Stimulated activated CD8-positive, alpha-beta memory T cell treated with anti-CD3 and anti-CD28 coated beads, Interleukin-15, amount 100 ng/mL, for 4 hours (primary cell): ENCODE measurements at places on chromosomes 7 and 10.

- DNase-seq, result no peak
These were observed 87.8 kb downstream of the TBXAS1 start for GRCh38 chr7:139916717-139917395.

DNA sequence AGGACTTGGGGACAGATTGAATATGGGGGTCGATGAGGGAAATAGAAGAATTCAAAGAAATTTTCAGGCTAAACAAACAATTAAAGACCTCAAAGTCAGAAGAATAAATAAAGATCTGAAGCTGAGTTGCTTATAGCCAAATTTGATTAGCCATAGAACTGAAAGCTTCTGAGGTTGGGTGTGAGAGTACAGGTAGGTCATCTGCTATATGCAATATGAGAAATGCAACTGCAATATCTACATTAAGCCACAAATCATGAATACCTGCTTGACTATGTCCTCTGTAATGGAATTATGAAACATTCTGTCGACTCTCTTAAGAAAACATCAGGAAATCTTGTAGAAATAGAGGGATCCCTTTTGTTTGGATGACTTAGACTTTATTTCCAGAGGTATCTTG is 192.1 kb upstream of the PCDH15 start:
- no peak for DNase-seq

- DNase-seq, result no peak
These were observed 69.3 kb downstream of the CSTF2T start for GRCh38 chr10:51629934-51630639.

DNA sequence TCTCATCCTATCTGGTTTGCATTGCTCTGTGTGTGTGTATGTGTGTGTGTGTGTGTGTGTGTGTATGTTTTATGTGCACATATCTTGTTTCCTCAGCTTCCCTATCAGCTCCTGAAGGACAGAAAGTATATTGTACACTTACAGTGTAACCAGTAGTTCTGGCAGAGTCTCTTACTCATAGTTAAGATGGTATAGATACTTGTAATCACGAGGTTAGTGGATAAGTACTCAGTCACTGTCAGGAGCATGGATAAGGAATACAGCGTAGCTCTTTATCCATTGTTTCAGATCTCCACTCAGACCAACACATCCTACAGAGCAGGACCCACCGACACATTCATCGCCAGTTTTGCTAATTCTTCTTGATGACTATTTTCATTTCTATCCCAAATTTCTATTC is 275.0 kb downstream of the TSPAN12 start:
- no peak for DNase-seq

DNA sequence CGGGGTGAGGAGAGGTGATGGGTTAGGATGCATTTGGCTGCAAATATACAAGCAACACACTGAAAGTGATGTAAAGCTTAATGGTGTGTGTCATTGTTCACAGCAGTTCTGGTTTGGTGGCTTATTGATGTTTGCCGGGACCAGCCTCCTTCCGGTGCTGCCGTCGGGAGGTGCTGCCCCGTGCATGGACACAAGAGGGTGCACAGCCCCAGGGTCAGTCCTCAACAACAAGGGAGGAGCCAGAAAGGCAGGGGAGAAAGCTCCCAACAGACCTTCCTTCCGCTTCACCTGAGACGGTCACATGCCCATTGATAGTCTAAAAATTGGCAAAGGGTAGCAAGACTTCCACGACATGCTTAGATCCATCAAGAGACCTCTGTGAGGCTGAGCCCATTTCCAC is 9.5 kb downstream of the RNF32 start:
- DNase-seq, result no peak

DNA sequence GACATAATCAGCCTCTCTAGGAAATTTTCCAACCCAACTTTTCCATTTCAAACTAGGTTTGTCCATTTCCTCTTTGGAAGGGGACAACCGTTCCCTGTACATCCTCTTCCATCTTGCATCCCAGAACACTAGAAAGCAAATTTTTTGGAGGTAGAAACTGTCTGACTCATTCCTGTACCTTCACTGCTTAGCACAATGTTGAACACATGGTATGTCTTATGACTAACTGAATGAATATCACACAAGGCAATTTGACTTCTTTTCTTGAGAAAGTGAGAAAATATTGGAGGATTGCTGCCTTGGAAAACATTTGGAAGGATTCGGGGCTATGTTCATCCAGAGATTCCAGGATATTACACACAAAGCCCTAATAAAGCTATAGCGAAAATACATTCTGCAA is 289.1 kb downstream of the FGFR2 start:
- no peak for DNase-seq

- no peak for DNase-seq
These were observed 471.4 kb downstream of the PLXDC2 start for GRCh38 chr10:20287586-20287985.

- DNase-seq, result no peak
These were observed 9.9 kb downstream of the ZNF365 start for GRCh38 chr10:62384057-62384446.

DNA sequence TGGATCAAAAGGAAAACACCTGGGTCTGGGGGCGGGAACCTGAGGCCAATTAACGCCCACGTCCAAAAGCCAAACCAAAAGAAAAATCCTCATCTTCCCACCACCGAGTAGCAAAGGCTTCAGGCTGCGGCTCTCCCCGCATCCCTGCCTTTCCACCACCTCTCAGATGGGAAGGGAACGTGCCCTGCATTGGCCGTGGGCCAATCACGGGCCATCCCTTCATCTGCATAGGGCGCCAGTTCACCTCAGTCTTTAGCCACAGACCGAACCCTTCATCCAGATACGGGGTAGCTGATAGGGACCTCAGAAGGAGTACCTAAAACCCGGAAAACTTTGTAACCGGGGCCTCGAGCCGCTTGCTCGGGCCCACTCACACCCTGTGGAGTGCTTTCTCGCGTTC is 626 bp downstream of the PRPF18 start:
- no peak for DNase-seq

- DNase-seq, result no peak
These were observed 27.3 kb upstream of the PLXDC2 start for GRCh38 chr10:19788902-19789301.

DNA sequence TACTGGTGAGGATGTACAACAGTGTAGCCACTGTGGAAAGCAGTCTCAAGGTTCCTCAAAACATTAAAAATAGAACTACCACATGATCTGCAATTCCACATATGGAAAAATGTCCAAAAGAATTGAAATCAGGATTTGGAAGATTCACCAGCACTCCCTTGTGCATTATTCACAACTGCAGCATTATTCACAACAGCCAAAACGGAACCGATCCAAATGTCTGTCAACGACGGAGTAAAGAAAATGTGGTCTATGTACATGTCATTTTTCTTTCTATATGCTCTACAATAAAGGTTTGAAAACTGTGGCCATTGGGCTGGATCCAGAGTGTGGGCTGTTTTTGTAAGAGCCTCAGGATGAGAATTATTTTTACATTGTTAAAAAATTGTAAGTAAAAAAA is 1206.1 kb upstream of the CELF2 start:
- no peak for DNase-seq

DNA sequence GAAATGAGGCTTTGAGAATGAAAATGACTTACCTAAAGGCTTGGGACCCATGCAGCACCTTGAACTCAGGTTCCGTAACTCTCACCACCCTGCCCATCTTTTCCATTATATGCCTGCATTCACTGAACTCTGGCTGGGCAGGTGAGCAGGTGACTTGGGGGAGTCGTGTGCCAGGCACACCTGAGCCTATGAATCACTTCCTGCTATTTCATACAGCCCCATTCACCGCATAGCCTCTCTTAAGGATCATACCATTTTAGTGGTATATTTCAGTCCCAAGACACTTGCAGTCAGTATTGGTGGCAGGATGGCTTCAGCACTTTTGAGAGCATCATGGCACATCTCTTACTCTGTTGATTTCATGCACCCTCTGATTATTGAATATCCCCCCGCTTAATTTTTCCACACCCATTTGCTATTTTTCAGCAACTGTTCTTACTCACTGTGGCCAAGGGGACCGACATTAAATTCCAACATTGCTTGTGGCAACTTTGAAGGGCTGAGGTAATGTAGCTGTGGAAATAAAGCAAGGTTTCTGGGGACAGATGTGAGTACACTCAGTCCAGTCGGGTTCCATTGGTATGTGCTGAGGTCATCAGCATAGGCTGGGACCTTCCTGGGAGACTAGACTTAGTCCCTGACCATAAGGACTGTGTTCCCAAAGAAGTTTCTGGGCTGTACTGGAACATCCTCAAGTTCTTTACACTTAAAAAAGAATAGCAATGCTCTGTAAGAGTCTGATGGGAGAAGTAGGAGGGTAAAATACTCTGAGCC is 39.8 kb upstream of the ZNF438 start:
- DNase-seq, result no peak

- DNase-seq, result no peak
These were observed 1197.2 kb downstream of the SORCS1 start for GRCh38 chr10:105967256-105967655.

DNA sequence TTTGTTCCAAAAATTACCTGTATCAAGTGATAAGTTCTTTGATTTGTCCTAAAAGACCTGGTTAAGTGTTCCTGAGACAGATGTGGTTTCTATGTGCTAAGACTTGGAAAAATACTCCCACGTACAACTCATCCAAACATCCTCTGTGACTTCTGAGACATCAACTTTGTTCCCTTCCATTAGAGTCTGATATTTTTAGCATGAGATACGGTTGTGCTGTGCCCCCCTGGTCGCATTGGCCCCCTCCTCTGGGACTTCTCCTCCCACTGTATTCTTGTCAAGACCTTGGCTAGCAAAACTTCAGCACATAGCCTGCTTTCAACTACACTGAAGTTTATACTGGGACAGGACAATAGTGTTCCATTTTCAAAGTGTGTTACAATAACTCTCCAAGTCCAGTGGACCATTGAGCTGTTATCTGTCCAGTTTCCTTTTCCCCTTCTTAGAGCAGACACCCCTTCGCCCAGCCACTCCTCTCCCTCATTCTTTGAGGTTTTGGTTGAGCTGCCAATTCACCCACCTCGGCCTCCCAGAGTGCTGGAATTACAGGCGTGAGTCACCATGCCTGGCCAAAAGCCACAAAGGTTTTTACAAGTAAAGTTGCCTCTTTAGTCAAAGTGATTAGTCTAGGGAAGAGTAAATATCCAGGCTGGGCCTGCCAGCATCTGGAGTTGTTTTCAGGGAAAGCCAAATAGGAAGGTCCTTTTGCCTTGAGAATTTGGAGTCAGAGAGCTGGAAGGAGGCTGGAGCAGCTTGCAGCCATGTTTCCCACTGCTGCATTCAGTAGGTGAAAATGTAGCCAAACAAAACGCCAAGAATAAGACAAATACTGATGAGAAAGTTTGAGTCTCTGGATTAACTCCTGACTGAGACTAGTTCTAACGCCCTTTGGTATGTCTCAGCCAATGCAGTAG is 17.8 kb upstream of the PDLIM1 start:
- no peak for DNase-seq

DNA sequence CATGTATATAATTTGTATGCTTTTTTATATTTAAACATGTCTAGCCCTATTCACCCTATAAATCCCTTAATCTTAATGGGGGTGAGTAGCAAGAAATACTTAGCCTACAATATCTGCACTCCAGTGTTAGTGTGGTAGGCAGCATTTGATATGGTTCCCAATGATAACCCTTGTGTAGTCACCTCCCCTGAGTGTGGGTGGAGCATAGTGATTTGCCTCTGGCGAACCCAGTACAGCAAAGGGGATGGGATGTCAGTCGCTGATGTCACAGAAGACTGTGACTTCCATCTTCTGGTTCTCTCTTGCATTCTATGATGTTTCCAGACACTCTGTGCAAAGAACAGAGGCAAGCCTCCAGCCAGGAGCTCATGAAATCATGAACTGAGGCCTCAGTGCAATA is 211.2 kb downstream of the CRPPA start:
- no peak for DNase-seq

DNA sequence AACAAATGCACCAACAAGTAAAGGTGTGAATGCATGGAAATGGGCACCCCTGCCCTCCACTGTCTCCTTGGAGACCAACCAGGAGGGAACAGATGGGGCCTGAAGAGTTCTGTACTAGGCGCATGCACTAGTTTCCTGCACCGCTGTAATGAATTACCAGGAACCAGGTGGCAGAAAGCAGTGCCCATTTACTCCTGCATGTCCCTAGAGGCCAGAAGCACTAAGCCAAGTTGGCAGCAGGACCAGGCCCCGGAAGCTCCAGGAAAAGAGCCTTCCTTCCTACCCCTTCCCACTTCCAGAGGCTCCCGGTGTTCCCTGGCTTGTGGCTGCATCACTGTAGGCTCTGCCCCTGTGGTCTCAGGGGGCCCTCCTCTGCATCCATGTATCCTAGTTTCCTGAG is 237.5 kb upstream of the PPP2R2D start:
- DNase-seq, result no peak

DNA sequence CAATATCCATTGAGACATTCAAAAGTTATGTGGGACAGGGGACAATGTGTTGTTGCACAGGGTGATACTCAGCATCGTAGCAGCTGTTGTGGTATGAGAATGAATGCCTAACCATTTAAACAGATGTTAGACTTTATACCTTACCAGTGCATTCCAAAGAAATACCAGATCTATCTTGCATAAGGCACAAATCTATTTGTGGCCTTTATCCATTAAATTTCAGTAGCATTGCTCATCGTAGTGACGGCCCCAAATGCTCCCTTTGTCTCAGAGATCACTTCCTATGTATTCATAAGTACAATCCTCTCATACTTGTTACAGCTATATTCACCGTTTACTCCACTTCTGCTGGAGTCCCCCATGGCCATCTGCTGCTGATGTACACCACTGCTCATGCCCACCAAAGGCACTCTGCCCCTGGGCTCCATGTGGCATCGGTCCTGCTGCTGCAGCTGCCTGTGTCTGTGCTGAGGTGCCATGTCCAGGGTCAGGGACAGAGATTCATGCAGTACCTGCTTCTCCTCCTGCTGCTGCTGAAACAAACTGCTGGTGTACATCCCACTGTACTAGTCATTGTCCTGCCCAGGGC is 96.3 kb downstream of the CPED1 start:
- DNase-seq, result no peak

DNA sequence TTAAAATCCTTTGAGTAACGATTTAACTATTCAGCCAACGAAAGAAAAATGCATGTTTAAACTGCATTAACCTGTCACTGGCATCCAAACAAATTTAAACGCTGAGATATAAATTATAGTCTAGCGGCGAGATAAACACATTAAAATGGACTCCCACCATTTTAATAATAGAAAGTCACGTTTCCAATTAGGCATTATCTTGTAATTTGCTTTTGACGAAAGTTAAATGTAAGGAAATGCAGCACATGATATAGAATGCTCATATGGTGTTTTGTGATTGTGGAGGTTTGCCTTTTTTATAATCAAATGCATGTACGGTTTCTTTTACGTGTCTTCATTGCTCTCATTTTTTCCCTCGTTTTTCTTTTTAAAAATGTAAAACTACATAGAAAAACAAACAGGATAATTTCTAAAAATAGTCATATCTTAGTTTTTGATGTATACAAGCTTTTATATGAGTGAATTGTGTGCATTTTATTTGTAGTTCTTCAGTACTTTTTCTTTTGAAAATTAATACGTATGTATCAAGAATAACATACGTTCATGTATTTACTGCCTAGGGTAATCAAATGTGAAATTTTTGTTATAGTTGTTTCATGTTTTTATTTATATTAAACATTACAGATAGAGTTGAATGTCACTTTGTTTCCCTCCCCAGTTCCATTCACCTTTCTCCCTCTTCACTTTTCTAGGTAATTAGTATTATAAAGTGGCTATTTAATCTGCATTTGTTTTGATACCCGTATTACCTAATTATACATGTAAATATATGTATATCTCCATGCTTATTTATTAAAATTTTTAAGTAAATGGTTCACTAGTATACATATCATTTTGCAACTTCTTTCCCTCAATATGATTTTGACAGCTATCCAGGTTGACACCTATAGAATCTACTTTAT is 1.1 kb upstream of the KLF14 start:
- no peak for DNase-seq
